Mesothelial cell of epicardium (in vitro differentiated cells): ENCODE measurements at places on chromosomes 12 and 14. TPM values are rescaled to one million over a fixed set of nuclear protein-coding genes. Genes with fewer than 3 reads are reported as not detected.

DNA sequence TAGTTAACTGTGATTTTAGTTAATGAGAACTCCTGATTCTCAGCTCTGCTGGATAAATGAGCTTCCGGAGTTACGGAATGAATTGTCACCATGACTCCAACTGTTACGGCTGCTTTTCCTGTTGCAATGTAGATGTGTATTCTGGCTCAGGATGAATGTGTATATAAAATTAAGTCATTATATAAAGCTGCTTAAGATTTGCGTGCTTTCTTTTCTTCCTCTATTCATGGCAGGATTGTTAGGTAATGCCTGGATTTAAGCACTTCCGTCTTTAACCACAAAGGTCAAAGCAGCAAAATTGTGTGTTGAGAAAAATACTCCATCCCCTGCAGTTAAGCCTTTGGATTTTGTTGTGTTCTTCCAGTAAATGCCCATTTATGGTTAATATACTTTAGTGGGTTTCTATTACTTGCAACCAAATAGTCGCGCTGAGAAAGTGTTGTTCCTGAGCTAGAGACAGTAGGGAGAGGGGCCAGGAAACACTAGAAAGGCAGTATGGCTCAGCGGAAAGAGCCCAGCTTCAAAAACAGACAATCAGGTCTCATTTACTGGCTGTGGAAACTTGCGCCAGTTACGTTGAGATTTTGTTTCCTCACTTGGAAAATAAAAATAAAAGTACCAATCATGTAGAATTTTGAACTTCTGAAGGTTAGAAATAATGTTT, 9.4 kb upstream of the CCDC175 start:
- H3K4me1 ChIP-seq = no peaks in the 10 kb centered on the region
- no peak for DNase-seq
- H3K27me3 ChIP-seq = no peaks in the 10 kb centered on the region
- no peaks in the 10 kb centered on the region for H3K36me3 ChIP-seq
- H3K27ac ChIP-seq = no peak overlapping the region
- no peak overlapping the region for H3K4me3 ChIP-seq

DNA sequence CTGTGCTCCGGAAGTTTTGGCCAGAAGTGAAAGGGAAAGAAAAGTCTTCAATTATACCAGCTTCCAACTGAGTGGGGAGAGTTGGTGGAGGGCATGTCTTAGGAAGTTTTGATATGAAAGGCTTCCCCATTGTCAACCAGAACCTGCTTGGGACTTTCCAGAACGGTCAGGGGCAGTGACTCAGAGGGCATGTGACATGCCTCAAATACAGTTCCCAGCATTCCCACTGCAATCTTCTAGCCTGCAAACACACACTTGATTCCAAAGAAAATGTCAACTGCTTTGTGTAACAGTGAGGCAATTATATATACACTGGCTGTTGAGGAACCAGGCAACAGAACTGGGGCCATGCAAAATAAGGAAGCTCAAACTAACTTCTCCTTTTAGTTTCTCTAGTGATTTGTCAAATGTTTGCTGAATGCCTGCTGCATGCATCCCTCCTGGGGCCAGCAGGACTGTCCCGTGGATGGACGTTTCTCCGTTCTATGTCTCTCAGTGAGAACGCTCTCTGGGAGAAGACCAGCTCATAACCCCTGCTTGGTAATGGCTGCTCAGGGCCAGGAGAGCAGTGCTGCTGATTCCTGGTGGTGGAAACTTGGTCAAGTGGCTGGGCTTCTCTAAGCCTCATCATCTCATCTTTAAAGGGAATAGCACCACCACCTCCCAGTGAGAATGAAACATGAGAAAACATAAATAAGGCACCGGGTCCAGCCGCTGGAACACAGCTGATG, 18.3 kb downstream of the SLC25A47 start:
- H3K27ac ChIP-seq = peak overlapping the region; percentile 30
- H3K27me3 ChIP-seq = no peaks in the 10 kb centered on the region
- peaks cover 36% of the 10 kb centered on the region for H3K36me3 ChIP-seq
- DNase-seq = no peak

DNA sequence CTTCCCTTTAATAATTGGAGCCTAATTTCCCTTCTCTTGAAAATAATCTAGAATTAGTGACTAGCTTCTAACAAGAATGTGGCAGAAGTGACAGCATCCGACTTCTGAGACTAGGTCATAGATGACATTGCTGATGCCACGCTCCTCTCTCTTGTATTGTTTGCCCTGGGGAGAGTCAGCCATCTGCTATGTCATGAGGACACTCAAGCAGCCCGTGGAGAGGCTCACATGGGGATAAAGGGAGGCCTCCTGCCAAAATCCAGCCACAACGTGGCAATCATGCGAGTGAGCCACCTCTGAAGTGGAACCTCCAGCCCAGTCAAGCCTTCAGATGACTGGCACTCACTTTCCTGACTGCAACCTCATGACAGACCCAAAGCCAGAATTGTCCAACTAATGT, 54.2 kb upstream of the LRRK2 start:
- no peak for DNase-seq
- H3K27ac ChIP-seq = no peak overlapping the region
- H3K4me3 ChIP-seq = no peak overlapping the region
- no peaks in the 10 kb centered on the region for H3K36me3 ChIP-seq

Gene CEBPE
- total RNA-seq = not detected in 3 replicates

DNA sequence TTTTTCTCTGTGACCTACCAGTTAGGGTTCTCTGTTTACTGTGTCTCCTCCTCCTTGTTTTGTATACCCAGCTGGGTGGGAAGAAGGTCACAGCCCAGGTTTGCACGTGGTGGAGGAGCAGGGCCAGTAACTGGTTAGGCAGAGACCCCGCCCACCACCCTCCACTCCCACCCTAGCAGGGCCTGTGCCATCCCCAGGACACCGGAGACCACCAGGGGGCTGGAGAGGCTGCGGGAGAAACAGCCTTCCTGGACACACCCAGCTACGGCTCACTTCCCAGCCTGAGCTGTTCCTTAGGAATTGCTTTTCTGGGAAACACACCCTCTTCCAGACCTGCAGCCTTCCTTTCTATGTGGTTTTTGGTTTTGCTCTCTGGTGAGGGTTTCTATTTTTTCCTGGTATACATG, 21.1 kb downstream of the BDKRB2 start:
- no peak overlapping the region for H3K4me3 ChIP-seq
- no peaks in the 10 kb centered on the region for H3K27me3 ChIP-seq
- no peak for DNase-seq
- H3K4me1 ChIP-seq = peaks cover 6% of the 10 kb centered on the region
- peaks cover 8% of the 10 kb centered on the region for H3K36me3 ChIP-seq
- peak overlapping the region; percentile 58 for H3K27ac ChIP-seq

Gene GPR84
- total RNA-seq = 0.18 to 0.32 TPM (median 0.24 TPM) in 3 replicates

DNA sequence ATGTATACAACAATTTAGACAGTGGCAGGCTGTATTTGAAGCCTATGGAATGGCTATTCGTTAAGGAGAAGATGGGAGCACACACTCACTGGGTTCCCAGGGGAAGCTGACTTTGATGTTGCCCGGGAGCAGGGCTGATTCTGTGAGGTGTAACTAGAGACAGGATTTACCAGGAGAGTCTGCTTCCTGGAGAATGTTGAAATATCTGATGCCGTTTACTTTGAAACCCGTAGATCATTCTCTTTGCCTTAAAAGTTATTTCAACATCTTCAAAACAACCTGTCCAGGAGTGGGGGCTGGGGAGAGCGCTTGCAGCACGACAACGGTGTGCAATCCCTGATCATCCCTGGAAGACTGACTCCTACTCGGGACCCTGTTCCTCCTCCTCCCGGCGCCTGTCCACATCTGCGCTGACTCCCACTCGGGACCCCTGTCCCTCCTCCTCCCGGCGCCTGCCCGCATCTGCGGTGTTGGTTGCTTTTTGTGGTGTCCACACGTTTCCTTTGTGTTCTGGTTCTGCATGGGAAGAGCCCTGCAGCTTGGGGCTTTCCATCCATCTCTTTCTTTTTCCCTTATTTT, 72.6 kb downstream of the AACS start:
- H3K4me1 ChIP-seq = peaks cover 2% of the 10 kb centered on the region
- no peak overlapping the region for H3K4me3 ChIP-seq
- no peak overlapping the region for H3K27ac ChIP-seq
- no peaks in the 10 kb centered on the region for H3K27me3 ChIP-seq
- H3K36me3 ChIP-seq = peaks cover 13% of the 10 kb centered on the region
